ENCODE measurements at places on chromosomes 5 and 9.

- DNase-seq: no peak
Measured at GRCh38 chr5:157602505-157602904, 26.9 kb upstream of the ADAM19 start.

GRCh38 chr9:95836072-95836471 lies 39.4 kb upstream of the ERCC6L2 start:
- no peak for DNase-seq

DNA sequence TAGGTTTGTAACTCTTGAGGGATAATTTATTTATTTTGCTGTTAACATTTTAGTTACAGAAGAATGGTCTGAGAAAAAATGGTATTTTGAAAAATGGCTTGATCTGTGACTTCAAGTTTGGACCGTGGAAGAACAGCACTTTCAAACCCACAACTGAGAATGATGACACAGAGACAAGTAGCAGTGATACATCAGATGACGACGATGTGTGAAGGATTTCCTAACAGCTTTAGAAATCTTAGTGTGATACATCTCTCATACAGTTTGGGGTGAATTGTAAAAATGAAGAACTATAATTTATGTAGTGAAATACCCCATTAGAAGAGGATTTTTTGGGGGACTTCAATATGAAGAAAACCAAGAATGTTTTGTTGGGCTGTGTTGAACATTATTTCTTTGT lies 88.7 kb downstream of the GPBP1 start:
- no peak for DNase-seq

GRCh38 chr5:134437340-134437846 lies 25.7 kb upstream of the CDKN2AIPNL start:
- DNase-seq: no peak

GRCh38 chr9:137150617-137151457 lies 11.9 kb downstream of the GRIN1 start:
- no peak for DNase-seq

DNA sequence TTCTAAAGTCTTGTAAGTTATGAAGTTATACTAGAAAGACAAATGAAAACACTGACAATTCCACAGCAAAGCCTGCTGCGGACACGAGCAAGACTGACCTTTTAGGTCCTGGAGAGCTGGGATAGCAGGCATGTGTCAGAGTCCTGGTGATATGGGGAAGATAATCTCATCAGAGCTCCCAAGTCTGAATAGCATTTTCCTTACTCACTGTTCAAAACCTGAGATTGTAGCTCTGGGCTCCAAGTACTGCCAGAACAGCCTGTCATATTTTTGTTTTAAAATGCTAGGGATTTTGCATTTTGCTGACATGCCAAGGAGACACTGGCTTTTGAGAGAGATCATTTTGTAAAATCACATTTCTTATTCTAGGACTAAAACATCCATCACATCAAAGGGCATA lies 90.1 kb downstream of the DRD1 start:
- DNase-seq: no peak

DNA sequence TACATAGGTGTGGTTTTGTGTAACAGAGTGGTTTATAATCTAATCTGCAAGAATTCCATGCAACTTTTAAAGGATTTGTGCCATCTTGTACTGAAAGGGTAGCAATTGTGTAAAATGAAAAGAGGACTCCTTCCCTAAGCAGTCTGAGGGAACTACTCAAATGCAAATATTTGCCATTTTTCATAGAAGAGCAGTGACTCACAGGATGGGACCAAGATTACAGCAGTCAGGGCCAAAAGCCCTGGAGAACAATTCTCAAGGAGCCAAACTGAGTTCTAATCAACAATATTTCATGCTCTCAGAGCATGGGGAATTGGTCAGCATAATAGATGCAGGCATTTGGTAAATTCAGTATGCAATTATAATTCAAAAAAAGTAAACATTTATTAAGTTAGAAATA lies 495.8 kb downstream of the CHSY3 start:
- no peak for DNase-seq

DNA sequence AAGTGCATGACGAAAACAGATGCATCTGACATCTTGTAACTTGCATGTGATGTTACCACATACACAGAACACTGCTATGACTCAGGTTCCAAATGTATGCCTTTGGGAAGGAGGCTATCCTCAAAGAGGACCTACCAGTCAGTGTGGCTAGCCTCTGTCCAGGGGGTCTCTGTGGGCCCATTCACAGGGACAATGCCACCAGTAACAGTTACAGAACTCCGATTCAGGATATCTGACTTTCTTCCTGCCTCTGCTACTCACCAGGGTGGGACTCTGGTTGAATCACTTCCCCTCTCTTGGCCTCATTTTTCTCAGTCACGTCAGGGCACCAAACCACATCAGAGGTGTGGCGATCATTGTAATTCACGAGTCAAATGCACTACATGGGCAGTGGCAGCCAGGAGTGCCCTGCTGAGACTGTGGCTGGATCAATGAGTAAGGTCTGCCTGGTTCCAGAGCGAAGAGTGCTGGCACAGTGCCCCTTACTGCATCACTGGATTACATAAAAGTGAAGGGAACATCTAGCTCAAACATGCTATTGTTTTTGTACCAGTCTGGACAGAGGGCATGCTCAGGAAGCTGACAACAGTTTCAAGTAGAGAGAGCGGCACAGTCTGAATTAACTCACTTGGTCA lies 13.2 kb downstream of the ATOX1 start:
- no peak for DNase-seq

GRCh38 chr9:113298924-113299770 lies 4.0 kb downstream of the RNF183 start:
- DNase-seq: no peak

GRCh38 chr5:130546211-130546610 lies 618.8 kb downstream of the HINT1 start:
- DNase-seq: no peak

Measured in spinal cord (tissue), 10 donors.